Activated T-helper 1 cell treated with anti-CD3 and anti-CD28 coated beads, Interleukin-2, amount 50 U/mL, for 16 hours (primary cell): ENCODE measurements at places on chromosomes 6 and 20.
A peak's percentile ranks its signal among the peaks of the same experiment; 100 is the strongest.

GRCh38 chr6:292506-293192 lies 362 bp downstream of the DUSP22 start:
- DNase-seq: peak; percentile 49

- DNase-seq: no peak
Observed at GRCh38 chr20:50110141-50111047, 2.6 kb downstream of the UBE2V1 start.

DNA sequence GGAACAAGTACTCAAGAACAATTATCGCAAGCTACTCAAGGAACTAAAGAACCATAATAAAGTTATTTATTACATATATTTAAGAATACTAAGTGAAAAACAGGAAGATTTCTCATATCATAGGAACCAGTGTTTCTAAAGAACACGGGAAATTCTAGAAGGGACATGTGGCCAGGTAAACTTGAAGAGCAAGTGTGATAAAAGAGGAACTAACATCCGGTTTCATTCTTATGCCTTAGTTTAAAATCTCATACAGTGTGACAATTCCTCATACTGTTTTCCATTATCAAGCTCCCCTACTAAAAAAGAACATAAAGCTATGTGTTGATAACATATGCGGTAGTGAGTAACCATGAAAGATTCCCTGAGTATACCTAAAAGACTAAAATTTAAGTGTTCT lies 163.5 kb upstream of the SHLD1 start:
- no peak for DNase-seq

DNA sequence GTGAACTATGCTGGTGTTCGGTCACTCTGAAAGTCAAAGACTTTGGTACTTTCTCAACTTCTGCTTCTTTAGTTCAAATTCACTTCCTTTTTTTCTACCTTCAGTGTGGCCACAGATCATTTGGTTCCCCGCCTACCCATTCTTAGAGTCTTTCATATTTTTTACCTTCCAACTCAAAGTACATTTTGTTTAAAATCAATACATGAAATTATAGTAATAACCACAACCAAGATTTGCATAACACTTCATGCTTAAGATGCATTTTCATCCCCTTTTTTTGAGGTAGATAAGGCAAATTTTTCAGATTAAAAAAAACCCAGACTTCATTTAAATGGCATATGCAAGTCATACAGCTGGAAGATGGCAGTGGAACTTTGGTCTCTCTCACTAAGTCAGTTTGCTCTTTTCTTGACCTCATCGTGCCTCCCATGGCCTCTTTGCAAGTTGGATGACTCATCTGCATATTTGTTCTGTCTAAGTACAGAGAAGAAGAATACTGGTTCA lies 11.9 kb upstream of the CNR1 start:
- DNase-seq: no peak

DNA sequence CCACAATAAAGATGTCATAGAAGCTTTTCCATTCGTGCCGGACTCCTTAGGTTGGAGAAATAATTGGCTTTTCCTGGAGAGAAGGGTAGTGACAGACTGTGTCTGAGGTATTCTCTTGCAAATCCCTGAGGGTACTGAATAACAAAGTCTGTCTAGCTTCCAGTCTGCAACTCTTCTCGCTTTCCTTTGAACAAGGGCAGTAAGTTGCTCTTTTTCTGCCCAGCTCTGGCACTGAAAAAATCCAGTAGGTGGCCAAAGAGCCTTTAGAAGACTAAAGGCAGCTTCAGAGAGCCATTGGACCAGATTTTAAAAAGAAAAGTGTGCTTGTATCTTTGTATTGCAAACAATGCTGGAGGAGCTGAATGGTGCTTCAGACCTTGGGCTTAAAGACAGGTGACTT lies 20.7 kb upstream of the RREB1 start:
- DNase-seq: no peak

DNA sequence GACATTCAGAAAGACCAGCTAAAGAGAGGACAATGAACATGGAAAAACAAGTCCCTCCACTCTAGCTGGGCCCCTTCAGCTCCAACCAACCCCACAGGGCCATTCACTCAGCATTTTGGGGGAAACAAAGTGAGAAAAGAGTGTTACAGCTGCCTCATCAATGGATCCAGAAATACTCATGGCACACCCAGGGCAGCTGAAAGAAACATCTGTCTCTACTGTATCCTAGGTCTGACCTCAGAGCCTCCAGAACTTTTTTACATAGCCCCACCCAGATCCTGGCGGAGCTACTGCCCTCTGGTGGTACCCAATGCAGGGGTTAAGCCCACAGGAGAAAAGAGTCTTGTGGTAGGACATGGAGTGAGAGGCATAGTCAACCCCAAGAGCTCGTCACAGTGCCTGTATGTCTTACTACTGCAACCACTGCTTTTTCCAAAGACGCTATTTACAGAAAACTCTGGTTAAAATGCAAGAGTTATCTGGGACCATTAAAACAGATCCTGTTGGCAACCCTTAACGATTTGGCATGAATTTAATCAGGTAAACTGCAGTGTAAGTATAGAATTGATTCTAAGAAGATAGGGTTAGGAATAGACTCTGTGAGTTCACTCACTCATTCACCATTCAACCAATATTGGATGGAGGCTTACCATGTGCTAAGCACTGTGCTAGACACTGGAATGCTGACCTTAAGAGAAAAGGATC lies 37.4 kb upstream of the FAM83C start:
- no peak for DNase-seq

DNA sequence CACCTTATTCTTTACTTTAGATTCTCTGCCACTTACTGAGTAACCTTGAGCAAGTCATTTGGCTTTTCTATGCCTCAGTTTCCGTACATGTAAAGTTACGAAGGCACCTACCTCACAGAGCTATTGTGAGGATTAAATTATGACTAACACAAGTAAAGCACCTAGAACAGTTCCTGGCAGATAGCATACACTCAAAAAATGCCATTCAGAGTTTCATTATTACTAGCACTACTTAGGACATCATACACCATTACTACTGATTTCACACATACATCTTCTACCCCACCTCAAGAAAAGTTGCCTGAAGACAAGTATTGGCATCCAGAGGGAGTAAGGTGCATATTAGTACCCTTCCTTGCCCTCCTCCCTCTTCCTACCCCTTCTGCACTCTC lies 107.8 kb downstream of the OGFRL1 start:
- no peak for DNase-seq

DNA sequence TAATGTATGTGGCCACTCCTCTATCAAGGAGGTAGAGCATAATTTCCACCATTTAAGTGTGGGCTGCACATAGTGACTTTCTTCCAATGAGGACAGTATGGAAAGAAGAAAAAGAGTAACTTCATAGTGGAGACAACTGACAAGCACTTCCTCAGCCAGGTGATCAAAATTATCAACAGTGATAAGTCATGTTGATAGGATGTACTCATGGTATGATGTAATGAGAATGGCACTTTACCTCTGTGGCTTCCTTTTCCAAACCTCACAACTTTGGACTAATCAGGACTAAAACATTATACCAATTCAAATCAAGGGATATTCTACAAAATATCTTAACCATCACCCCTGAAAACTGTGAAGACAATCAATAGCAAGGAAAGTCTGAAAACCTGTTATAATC lies 302.3 kb upstream of the CITED2 start:
- DNase-seq: no peak

GRCh38 chr6:115495184-115495583 lies 565.5 kb downstream of the FRK start:
- DNase-seq: no peak

- DNase-seq: no peak
Observed at GRCh38 chr6:160198606-160199211, 59.9 kb downstream of the SLC22A2 start.

DNA sequence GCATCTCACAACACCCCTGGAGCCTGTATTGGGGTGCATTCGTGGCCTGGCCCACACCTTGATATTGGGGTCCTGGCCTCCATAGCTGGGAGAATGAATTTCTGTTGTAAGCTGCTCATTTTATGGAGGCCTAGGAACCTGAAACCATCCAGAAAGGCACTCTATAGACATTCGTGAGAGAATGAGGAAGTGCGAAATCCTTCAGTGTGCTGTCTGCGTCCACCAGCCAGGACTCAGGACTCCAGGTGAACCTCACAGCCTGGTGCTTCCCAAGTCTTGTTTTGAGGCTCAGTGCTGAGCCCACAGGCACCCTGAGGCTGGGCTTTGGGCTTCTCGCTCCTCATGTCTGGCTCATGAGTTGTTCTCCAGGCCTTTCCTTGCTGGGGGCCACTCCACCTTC lies 11.9 kb upstream of the RBBP8NL start:
- no peak for DNase-seq

GRCh38 chr20:46546298-46546697 lies 4.2 kb downstream of the OCSTAMP start:
- DNase-seq: no peak

- no peak for DNase-seq
Observed at GRCh38 chr20:64149141-64149540, 15.1 kb upstream of the MYT1 start.

- DNase-seq: peak; percentile 43
Observed at GRCh38 chr6:89145956-89146717, at the start of gene PM20D2. PM20D2 (plus strand) TSS chr6:89146055; CDS start chr6:89146145, 90 bp downstream.

- no peak for DNase-seq
Observed at GRCh38 chr6:93209358-93209757, 210.0 kb downstream of the EPHA7 start.

GRCh38 chr20:25461786-25462545 lies 54.5 kb downstream of the GINS1 start:
- no peak for DNase-seq

- DNase-seq: no peak
Observed at GRCh38 chr20:54168961-54169862, 4.6 kb downstream of the CYP24A1 start.

GRCh38 chr6:89630488-89630887 lies 8.1 kb downstream of the LYRM2 start:
- no peak for DNase-seq

- no peak for DNase-seq
Observed at GRCh38 chr6:90149280-90149679, 147.4 kb downstream of the BACH2 start.

DNA sequence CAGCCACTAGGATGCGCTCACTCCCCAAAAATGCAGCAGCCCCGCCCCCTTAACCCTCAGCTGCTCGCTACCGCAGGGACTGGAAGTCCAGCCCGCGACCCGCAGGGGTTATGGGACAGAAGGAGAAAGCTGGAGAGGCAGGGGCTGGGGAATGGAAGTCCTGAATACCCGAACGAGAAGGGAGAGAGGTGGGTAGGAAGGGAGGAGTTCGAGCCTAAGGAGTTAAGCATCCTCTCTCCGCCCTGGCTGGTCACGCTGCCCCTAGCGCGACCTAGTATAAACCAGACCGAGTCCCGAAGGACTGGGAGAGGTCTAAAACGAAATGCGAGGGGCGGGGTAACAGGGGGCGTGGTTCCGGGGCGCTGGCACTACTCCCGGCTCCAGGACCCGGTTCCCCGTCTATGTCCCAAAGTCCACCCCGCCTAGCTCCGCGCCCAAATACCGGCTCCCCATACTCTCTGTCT lies 448 bp upstream of the DDAH2 start:
- peak; percentile 60 for DNase-seq

- DNase-seq: no peak
Observed at GRCh38 chr6:41850861-41851260, 44.3 kb downstream of the USP49 start.

DNA sequence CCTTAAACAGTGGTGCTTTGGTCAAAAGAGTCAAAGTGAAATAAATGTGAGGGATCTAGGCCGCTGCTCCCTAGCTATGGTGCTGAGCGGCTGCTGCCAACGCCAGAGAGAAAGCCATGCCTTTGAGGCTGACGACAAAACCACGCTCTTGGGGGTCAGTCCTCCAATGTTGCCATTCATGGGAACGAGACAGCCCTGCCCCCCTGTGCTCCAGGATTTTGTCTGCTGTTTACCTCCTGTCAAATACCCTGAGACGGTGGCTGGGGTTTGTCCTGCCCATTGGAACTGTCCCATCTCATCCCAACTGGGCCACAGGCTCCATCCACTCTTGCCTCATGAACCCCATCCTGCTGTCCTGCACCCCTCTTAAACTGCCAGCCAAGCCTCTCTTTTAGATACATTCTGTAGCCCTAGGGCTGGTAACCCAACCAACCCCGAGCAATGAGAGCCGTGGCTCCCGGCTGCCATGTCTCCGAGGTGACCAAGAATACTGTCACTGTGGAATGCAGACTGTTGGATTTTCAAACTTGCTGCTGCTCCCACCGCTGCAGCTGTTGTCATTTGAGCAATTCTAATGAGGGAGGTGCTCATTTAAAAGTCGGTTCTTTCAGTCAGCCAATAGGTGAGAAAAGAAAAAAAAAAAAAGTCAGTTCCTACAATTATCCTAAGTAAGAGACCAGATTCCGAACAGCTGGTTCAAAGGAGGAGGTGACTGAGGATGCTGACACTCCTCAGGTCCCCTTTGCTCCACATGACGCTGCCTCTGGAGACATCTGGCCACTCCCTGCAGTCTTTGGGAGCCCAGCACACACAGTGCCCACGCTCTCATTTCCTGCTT lies 73.1 kb upstream of the QKI start:
- DNase-seq: no peak

- no peak for DNase-seq
Observed at GRCh38 chr20:3262566-3262965, 23.6 kb upstream of the SLC4A11 start.

GRCh38 chr6:156943166-156943565 lies 166.0 kb downstream of the ARID1B start:
- DNase-seq: no peak

DNA sequence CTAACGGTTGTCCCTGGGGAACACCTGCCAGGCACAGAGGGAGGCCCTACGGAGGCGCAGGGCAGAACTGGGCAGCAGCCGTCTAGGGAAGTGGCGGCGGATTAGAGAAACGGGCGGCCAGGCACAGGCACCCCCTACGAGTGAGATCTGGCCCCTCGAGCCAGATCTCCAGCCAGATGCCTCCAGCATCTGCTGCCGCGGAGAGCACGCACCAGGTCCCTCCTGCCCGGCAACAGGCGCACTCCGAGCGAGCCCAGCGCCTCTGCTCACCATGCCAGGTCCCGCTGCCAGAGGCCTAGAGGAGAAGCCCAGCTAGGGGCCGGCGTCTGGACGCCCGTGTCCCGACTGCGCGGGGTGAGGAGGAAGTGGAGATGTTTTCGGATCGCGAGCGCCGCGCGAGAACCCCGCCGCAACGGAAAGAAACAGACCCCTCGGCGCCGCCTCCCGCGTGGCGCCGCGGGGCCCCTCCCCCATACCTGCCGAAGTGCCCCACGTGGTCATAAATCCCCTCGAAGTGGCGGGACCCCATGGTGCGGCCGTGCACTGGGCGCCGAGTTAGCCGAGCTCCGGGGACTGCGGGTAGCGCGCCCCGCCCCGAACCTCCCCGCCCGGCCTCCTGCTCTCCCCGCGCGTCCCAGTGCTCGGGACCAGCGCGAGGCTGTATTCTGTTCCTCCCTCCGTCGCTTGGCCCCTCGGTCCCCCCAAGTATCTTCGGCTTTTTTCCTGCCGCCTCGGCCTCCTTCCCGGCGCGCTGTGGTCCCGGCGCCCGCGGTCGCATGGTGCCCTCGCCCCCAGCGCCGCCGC lies at the start of gene SLC22A16:
TSS of gene SLC22A16 (minus strand) at position 568 of the 804 bp plus-strand sequence. CDS start at position 529, 39 bp downstream.
- DNase-seq: no peak
